ENCODE measurements at places on chromosomes 6 and 20. TPM values are rescaled to one million over a fixed set of nuclear protein-coding genes. Genes with fewer than 3 reads are reported as not detected.

SLC32A1 gene
- total RNA-seq: not detected

CLPSL1 gene
- total RNA-seq: not detected

MEI4 gene
- total RNA-seq: not detected

HCK gene
- 0.61 TPM for total RNA-seq

MARCKS gene
- total RNA-seq: 1.7 TPM

ULBP3 gene
- total RNA-seq: 0.94 TPM

PRKN gene
- total RNA-seq: 1.00 TPM

ABHD16B gene
- total RNA-seq: not detected

ATXN1 gene
- 67.2 TPM for total RNA-seq

TMEM74B gene
- total RNA-seq: 4.0 TPM

DYNLT2 gene
- total RNA-seq: 2.3 TPM

CRISP3 gene
- total RNA-seq: not detected

HLA-DRB1 gene
- 12.1 TPM for total RNA-seq

OR12D3 gene
- not detected for total RNA-seq

GRCh38 chr20:21323640-21324039, 20.5 kb downstream of the XRN2 start:
- no peak for DNase-seq

GRCh38 chr6:25127076-25127837, 151.9 kb upstream of the CARMIL1 start:
- no peak for DNase-seq

DNA sequence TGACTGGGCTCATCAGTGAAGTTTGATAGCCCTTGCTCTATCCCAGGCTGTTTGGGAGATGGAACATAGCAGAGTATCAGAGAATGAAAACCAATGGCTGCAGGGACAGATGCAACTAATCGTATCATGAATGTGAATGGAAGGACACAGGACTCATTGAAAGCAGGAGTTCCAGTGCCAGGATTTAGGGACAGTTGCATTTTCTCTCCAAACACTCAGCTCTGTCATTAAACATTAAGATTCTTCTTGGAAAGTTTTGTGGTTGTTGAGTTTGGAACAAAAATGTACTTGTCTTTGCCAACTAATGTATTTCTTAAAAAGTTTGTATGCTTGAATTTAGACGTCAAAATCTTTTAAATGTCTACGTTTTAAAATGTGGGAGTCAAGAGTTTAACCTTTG, 31.0 kb upstream of the GSTA5 start:
- no peak for DNase-seq

- DNase-seq: no peak
Observed at GRCh38 chr6:152642578-152643375, 5.6 kb upstream of the SYNE1 start.

- DNase-seq: no peak
Observed at GRCh38 chr6:153525998-153526397, 394.9 kb upstream of the RGS17 start.

- no peak for DNase-seq
Observed at GRCh38 chr6:69775585-69775849, 21.3 kb downstream of the LMBRD1 start.

DNA sequence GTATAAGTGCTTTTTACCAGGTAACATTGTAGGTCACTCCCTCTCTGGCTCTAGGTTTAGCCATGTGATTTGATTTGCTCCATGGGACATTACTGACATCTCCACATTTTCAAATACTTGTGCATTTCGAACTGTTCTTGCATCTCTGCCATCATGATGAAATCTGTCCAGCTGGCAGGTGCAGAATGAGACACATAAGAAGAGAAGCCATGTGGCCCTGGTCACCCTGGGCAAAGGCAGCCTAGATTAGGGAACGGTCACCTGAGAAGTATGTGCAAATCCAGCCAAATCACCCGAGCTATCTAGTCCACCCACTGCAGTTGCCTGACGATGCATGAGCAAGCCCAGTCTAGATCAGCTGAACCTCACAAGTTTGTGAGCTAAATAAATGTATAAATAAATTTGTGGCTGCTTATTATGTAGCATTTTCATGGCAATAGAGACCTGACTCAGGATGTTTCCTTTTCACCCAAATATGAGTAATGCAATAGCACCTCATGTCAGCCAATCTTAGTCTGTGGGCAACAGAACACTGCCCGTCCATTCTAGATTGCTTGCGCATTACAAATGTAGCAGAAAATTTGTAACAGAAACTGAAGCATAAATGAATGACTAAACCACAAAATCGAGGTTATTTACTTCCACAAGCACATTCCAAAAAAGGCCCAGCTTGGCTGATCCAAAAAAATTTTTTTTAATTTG, 115.2 kb downstream of the PAK5 start:
- DNase-seq: no peak

GRCh38 chr6:130982135-130982534, 80.9 kb downstream of the EPB41L2 start:
- DNase-seq: no peak

- no peak for DNase-seq
Observed at GRCh38 chr20:56690531-56691175, 61.5 kb downstream of the TFAP2C start.

- DNase-seq: no peak
Observed at GRCh38 chr6:81938014-81938856, 185.8 kb upstream of the TENT5A start.

GRCh38 chr6:110649704-110650103, 165.6 kb downstream of the CDK19 start:
- DNase-seq: no peak

GRCh38 chr20:35643045-35643444, 21.7 kb downstream of the CPNE1 start:
- DNase-seq: no peak

DNA sequence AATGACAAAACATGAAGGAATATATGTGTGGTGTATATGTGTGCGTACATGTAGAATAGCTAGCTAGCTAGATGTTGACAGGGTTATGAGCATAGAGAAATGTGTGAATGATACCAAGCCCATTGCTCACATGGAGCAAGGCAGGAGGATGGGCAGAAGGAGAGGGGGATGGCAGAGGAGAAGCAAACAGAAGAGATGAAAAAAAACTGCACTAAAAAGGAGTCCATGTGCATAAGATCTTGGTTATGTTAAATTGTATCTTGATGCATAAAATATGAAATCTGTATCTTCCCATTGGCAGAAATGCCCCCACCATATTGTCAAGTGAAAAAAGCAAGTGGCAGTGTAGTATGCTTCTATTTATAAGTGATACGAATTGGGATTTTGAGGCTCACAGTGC, 125.1 kb downstream of the PRND start:
- no peak for DNase-seq

DNA sequence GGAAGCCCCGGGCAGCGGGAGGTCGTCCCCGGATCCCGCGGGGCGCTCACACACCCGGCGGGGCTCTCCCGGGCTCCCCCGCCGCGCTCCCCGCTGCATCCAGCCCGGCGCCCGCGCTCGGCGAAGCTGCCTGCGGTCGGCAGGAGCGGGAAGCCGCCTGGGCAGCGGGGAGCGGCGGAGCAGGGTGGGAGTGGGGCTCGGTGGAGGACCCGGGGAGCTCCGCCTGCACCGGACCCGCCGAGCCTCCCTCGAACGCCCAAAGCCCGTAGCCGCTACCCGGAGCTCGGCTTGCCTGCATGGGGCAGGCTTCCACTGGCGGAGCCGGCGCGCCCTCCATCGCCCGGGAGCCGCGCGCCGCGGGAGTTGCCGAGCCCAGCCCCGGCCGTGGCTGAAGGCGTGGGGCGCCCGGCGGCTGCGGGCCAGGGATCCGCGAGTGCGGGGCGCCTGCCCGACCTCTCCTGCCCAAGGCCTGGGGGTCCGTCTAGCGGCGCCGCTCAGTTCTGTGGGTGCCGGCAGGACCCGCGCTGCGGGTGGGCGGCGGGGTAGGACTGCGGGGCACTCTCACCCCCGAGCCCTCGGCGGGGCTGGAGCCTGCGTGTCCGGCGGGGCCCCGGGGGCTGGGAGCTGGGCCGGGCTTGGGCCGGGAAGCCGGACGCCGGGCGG, 671 bp downstream of the CDH4 start:
- DNase-seq: peak; percentile 36

GRCh38 chr20:35237486-35237885, 11.0 kb downstream of the MMP24 start:
- DNase-seq: no peak

GRCh38 chr6:126531840-126532239, 191.9 kb downstream of the CENPW start:
- DNase-seq: no peak

DNA sequence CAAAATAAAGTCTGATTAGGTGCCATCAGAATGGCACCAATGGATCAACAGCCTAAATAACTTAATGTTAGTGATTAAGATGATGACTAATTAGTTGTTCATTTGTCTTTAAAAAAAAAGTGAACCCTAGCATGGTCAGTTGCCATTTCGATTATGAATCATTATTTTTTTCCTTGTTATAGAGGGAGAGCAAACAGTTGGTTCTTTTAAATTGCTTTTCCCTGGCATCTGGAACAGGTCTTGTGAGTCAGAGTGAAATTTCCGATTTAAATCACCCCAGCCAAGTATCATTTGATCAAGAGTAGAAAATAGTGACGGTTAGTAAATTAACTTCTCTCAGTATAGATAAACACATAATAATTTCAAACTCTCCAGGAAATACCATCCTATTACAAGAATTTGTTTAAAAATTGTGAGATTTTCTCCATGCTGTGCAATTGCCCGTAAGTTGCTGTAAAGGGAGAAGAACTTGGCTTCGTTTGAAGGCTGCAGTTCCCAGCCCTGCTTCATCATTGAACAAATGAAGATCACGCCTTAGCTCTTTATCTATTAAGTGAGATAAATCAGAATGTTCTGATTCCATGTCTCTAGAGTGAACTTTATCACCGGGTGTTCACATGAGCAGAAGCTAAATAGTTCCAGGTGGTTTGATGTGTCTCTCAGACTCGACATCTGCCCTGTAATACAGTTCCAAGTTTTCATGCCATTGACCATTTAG, 741.3 kb downstream of the DOK5 start:
- no peak for DNase-seq

DNA sequence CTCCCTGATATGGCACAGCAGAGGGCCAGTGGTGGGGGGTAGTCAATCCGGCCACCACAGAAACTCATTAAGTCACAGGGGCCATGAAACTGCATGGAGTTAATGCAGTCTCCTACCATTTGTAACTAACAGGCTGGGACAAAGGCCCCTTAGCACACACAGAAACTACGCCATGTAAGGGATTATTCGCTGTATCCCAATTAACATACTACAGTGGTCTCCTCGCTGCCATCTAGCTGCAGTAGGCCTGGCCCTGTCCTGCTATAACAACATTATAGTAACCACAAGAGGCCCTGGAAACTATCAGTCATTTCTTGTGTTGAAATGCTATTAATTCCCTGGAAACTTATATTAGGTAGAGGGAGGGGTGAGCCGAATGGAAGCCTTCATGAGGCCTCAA, 72.3 kb upstream of the CCN2 start:
- no peak for DNase-seq

DNA sequence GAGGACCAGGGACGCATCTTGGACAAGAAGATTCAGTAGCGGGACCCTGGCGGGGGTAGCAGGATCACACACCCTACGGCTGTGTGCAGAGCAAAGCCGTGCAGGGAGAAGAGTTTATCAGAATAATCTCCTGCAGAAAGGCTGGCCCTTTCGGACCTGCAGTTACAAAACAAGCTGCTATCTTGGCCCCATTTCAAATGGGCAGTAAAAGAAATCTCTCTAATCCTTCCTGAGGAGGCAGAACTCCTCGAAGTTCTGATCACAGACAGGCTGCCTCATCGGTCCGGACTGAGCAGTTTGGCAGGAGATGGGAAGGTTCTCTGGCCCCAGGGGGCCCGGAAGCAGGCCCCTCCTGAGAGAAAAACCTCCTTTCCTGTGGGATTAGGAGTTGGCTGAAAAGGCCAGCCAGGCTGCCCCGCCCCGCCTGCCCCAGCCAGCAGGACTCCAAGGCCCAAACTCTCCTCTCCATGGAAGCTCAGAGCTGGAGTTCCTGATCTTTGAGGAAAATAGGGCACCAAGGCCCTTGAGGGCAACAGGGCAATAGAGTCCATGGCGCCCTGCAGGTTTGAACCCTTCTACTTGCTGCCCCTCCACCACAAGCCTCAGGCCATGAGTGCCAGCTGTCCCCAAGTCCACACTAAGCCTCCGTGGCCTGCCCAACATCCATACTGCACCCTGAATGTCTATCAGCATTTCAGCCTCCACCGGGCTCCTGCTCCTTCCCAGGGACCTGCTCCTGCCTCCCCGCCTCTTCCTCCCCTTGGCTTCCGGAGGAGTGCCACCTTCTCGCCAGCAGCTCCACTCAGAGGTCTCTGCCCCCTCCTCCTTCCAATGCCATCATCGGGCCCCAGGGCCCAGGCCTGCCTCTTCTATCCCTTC, 141.3 kb downstream of the PREX1 start:
- no peak for DNase-seq

DNA sequence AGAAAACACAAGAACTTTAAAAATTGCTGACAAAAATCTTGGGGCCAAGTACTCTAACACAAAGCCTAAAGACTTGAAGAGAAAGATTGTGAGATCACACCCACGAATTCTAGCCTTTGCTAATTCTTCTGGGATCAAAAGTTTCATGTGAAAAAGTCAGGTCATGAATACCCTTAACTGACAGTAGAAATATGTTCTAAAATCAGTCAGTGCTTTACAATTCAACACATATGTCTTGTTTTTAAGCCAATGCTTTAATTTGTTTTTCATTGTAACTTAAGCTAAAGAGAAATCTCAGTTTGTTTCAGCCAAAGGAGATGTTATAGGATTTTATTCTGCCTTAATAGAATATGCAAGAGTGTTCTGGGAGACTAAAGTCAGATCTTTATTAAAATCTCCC, 78.2 kb upstream of the PLEKHG1 start:
- DNase-seq: no peak

DNA sequence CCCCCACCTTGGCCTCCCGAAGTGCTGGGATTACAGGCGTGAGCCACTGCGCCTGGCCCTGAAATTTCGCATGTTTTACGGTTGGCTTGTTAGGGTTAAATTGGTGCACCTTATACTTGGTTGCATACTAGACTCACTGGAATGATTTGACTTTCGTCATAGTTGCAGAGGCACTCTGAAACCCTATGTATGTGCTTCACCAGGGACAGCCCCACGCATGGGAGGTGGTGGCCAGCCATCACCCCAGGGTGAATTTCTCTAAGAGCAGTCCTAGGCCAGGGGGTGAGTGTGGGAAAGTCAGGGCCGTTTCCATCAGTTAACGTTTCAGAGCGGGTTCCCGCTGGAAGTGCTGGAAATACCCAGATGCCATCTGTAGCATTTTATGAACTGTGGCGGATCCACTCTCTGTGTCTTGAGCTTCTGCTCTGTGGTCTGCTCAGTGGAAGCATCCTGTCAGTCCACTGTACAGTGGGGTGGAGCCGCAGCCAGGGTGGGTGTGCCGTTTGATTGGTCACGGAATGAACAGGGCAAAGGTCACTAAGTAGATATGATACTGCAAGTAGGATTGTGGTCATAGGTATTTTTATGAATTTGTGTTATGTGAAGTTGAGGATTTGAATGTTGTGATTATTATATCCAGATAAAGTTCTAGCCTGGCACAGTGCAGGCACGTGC, 13.2 kb downstream of the DNAJC5 start:
- DNase-seq: no peak

DNA sequence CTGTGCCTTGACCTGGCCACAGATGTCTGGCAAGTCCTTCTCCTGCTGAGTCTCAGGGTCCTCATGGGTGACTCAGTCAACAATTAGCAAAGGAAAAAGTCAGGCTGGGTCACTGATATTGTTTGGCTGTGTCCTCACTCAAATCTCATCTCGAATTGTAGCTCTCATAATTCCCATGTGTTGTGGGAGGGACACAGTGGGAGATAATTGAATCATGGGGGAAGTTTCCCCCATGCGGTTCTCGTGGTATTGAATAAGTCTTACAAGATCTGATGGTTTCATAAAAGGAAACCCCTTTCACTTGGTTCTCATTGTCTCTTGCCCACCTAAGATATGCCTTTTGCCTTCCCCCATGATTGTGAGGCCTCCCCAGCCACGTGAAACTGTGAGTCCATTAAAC, 45.7 kb downstream of the PREX1 start:
- no peak for DNase-seq

- DNase-seq: no peak
Observed at GRCh38 chr6:158061361-158061708, 79.7 kb downstream of the SYNJ2 start.

All from activated naive CD8-positive, alpha-beta T cell treated with anti-CD3 and anti-CD28 coated beads, Interleukin-2, amount 10 ng/mL, durations not matched to agents 7 days and 5 days (primary cell).